Stomach (tissue), 19 donors: ENCODE measurements at places on chromosomes 6 and 20. TPM values are rescaled to one million over a fixed set of nuclear protein-coding genes. Genes with fewer than 3 reads are reported as not detected.

GRCh38 chr6:72083976-72084375 is 197.6 kb downstream of the RIMS1 start:
- no peak overlapping the region for H3K4me3 ChIP-seq
- H3K36me3 ChIP-seq: no peaks in the 10 kb centered on the region
- DNase-seq: no peak
- no peaks in the 10 kb centered on the region for H3K27me3 ChIP-seq

GRCh38 chr6:138255443-138255842 is 37.2 kb upstream of the PBOV1 start:
- H3K4me1 ChIP-seq: peaks cover 29% of the 10 kb centered on the region
- no peak overlapping the region for H3K4me3 ChIP-seq
- H3K27ac ChIP-seq: no peak overlapping the region
- H3K27me3 ChIP-seq: no peaks in the 10 kb centered on the region

DNA sequence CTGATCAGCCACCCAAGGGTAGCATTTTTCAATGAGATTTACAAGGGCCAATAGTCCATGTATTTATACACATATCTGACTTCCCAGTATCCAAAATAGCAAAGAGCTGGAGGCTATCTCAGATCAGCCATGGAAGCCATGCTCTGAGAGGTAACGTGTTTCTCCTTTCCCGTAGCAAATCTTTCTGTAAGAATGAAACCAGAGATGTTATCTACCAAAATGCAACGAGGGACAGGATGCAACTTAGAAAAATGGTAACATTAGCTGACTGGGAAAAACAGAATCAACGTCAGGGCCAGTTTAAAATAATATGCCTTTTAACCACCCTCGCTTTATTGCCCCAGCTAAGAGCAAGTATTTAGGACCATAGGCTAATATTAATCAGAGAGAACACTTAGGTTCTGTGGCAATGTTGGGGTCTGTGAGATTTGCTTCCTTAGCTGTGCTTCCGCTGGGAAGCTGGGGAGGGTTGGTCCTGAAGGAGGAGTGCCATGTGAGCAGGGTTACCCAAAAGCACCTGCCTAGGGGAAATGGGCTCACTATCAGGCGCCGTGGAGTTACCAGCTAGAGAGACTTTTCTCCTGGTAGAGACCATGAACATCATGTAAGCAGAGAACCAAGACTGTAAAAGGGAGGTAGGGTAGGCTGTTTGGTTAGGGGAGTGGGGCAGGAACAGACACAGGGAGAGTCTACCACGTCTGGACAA is 1.2 kb downstream of the ZNF831 start:
- H3K27ac ChIP-seq: peak overlapping the region; percentile 74
- H3K36me3 ChIP-seq: no peaks in the 10 kb centered on the region
- no peak overlapping the region for H3K4me3 ChIP-seq
- H3K4me1 ChIP-seq: no peaks in the 10 kb centered on the region

GRCh38 chr6:14348389-14348788 is 230.8 kb downstream of the CD83 start:
- H3K4me1 ChIP-seq: no peaks in the 10 kb centered on the region
- no peaks in the 10 kb centered on the region for H3K36me3 ChIP-seq
- no peak for DNase-seq
- no peak overlapping the region for H3K27ac ChIP-seq

DNA sequence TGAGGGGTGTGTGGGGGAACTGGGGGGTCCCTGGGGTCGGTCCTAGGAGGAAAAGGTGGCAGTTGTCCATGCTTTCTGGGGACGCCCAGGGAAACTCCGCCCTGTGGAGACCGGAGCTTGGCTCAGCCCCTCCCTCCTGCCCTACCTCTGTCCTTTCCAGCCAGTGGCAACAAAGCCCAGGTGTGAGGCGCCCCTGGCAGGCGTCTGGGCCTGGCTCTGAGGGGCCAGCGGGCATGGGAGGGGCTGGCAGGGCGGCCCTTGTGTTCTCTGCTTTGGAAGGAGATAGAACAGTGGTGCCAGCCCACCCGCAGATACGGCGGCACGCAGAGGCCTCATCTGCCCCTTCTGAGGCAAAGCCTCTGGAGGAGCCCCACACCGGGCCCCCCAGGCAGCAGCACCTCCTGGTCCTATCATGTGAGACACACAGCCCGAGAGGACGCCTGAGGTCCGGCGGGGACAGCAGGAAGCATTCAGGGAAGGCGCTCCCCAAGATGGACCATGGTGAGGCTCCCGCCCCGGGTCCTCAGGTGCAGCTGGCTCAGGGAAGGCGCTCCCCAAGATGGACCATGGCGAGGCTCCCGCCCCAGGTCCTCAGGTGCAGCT is 47.9 kb downstream of the YTHDF1 start:
- no peak overlapping the region for H3K4me3 ChIP-seq
- H3K36me3 ChIP-seq: no peaks in the 10 kb centered on the region
- peaks cover 26% of the 10 kb centered on the region for H3K27me3 ChIP-seq
- DNase-seq: no peak

DNA sequence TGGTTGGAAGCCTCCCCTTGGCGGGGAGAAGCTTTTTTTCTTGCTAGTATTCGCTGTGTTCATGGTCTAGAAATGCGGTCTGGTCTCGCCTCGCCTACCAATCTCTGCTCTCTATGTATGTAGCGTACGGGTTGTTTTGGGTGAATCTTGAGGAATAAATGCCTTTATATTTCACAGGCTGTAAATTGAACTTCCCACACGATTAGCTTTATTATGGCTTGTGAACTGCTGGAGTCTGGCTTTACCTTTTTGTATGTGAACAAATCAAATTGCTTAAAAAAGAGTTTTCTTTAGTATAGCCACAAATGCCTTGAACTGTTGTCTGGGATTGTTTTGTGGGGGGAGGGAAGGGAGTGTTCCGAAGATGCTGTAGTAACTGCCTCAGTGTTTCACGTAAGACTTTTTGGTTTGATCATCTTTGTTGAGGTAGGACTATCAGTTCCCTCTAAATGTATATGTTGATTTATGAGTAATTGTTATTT is 2.2 kb downstream of the INSM1 start:
- no peak overlapping the region for H3K27ac ChIP-seq
- no peak for DNase-seq
- peaks cover 35% of the 10 kb centered on the region for H3K4me1 ChIP-seq
- H3K4me3 ChIP-seq: peak overlapping the region; percentile 46

DNA sequence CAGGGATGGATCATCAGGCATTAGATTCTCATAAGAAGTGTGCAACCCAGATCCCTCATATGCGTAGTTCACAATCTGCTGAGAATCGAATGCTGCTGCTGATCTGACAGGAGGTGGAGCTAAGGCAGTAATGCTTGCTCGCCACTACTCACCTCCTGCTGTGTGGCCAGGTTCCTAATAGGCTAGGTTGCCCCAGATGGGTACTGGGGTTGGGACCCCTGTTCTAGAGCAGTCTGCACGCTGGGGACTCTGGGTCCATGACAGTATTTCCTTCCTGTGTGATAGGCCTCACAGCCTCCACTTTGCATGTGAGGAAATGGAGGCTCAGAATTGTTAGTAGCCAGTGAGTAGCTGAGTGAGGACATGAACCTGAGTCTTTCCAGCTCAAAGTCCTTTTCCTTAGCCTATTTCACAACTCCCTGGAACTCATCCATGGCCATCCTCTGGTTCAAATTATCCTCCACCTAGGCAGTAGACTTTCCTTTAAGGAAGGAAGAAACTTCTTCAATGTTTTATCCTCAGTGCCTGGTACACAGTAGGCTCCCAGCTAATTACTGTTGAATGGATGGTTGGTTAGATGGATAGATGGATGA is 117.2 kb downstream of the SYCP2 start:
- H3K4me1 ChIP-seq: no peaks in the 10 kb centered on the region
- H3K4me3 ChIP-seq: no peak overlapping the region
- no peak for DNase-seq
- H3K27me3 ChIP-seq: peaks cover 16% of the 10 kb centered on the region
- H3K27ac ChIP-seq: no peak overlapping the region
- H3K36me3 ChIP-seq: no peaks in the 10 kb centered on the region

The RBBP8NL gene
- 2.3 TPM for total RNA-seq

The ARFGEF3 gene
- 13.0 TPM for total RNA-seq
